ENCODE measurements at places on chromosomes 12 and 14.

DNA sequence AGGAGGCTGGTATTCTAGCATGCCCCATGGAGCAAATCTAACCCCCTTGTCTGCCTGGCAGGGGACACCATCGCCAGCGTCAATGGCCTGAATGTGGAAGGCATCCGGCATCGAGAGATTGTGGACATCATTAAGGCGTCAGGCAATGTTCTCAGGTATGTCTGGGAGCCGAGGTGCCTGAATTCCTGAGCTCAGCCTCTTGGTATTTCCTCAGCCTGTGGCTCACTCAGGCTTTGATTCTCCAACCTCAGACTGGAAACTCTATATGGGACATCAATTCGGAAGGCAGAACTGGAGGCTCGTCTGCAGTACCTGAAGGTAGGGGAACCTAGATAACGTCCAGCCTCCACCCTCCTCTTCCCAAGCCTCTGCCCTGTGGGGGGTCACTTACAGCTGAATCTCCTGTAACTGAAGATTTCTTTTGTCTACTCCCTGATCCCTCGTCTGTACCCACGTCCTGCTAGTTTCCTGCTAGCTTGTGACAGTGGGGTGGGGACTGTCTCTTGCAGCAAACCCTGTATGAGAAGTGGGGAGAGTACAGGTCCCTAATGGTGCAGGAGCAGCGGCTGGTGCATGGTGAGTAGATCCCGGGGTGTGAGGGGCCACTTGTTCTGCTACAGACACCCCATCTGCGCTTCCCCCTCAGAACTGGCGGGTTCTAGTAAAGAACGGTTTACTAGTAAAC, 7.0 kb downstream of the TAMALIN start:
- no peak for DNase-seq

DNA sequence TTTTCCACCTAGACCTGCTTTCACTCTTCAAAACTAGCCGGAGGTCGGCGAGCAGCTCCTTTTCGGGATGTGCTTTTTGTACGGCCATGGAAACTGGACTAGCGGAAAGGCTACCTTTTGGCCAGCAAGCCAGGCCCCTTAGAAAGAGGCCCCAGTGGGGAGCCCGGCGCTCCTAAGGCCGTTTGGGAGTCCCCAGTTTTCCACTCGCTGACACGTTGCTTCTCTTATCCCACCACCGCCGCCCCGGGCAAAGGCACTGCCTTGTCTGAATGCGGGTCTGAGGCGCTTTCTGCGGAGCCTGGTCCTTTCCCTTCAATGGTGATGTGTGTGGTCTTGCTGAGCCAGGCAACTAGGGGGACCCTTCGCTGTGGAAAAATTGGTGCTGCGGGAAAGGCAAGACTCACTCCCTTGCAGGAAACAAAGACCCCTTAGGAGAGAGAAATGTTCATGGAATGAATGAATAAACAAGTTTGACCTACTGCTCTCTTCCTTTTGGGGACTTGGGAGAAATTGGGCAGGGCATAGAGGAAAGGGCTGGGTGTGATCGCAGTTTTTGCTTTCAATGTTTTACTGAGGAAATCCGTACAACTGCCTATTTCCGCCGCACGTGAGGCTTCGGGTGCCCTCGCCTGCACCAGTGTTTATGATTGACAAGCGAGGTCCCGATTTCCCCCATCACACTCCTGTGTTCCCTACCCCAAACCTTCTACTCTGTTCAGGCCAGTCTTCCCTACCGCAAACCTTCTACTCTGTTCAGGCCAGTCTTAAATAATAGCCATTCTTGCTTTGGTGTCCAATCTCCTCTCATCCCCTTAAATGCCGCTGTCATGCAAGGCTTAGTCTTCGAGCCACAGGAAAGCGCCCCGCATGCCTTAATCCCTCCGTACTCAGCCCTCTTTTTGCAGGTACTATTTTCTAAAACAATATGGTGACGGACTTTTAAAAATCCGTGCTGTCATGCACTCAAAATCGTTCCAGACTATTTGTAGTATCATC, 1.0 kb upstream of the SLC38A2 start:
- DNase-seq, result no peak

GRCh38 chr12:92389466-92389865, 243.8 kb upstream of the BTG1 start:
- DNase-seq, result peak; percentile 64

DNA sequence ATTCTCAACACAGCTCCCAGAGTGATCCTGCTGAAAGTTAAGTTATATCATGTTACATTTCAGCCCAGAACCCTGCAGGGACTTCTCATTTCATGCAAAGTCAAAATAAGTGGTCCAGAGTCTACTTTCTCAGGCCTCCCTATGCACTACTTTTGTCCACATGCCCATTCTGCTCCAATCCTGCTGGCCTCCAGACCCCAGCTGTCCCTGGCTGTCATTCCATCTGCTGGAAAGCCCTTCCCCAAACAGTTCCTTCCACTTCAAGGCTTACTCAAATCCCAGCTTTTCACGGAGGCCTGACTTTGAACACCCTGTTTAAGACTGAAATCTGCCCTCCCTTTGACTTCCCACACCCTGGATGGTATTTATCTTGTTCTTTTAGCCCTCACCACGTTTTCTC, 109.8 kb upstream of the DNM1L start:
- DNase-seq, result no peak

DNA sequence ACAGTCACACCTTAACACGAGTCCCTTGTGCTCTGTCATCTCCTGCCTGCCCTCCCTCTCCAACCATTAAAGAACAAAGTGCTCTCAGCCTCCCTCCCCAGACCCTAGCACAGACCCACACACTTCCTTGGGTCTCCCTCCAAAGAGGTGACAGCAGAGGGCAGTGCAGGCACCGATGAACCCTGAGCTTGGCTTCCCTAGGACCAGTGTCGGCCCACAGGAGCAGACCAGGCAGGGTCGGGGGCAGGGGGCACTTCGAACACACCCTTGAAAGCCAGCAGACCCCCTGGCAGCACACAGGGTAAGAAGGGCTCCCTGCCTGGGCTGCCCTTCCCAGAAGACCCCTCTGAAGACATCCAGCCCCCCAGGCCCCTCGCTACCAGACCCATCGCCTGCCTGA, 7.0 kb downstream of the CDK2AP1 start:
- DNase-seq, result no peak

GRCh38 chr12:16473610-16474326, 126.3 kb downstream of the MGST1 start:
- no peak for DNase-seq

DNA sequence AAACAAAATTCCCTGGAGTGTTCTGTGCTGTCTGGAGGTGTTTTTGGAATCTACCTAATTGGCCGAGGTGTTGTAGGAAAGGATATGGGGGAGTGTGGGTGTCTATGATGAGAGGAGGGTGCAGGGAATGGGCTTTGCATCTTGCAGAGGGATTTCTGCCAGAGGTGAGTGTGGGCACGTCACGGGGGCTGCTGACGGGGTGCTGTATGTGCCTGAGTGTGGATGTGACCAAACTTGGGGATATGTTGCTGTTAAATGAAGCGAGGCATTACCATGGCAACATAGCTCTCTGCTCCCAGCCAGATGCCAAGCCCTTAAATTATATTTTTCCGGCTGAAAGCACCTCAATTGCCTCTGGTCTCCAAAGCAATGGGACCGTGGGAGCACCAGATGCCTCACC, 44.3 kb upstream of the SPTLC2 start:
- DNase-seq, result no peak

DNA sequence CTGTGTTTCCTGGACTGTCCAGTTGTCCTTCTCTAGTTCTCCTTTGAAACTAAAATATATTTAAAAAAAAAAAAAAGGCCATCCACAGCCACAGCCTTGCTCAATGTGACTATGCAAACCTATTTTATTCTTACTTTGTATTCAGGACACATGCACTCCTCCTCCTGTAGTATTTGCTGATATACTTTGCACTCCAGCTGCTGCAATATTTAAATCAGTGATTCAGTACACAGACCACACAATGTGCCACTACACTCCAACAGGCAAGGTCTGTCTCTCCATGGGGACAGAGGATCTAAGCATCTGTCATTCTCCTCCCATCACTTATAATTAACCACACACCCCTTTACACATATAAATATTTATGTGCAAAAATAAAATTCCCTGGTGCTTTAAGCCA, 40.2 kb upstream of the CCDC196 start:
- no peak for DNase-seq

DNA sequence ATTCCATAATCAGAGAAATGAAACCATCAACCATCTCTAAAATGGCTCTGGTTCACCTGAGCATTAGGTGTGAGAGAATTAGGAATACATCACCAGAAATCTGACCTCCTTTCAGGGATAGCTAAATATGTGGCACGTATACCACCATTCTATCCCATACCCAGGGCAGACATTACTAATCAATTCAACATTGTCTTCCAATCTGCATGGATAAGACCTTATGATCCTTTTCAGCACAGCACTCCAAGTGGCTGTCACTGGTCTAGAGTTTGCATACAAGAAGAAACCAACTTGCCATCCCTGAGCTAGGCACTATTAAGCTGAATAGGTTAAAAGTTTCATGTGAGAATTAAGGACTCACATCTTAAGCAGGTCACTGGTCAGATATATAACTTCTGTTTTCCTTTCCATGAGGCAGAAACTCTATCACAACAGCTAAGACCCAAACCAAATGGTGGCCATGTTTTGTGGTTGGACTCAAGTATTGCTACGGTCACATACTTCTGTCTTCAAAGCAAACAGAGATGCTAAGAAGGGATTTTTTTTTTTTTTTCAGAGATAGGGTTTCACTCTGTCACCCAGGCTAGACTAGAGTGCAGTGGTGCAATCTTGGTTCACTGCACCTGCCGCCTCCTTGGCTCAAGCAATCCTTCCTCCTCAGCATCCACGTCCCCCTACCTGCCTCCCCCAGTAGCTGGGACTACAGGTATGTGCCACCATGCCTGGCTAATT, 249.0 kb downstream of the DPF3 start:
- peak; percentile 39 for DNase-seq

- no peak for DNase-seq
Observed at GRCh38 chr12:92414170-92415070, 268.8 kb upstream of the BTG1 start.

- DNase-seq, result no peak
Observed at GRCh38 chr14:79555429-79555828, 655.9 kb downstream of the DIO2 start.

- DNase-seq, result no peak
Observed at GRCh38 chr12:47397664-47398281, 308.1 kb downstream of the RPAP3 start.

DNA sequence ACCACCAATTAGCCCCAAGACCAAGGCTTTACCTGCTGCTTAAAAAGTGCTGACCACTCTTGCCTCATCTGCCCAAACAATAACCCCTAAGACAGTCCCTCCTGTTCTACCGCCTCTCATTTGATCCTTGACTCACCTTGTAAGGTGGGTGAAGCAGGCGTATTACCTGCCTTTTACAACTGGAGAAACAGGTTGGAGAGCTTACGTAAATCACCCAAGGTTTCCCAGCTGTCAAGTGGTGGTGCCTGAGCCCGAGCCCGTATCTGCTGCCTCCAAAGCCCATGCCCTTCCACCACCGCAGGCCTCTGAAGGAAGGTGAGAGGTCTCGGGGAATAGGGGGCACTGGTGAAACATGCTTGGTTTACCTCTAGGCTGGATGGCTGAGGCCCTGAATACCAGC, 36.6 kb downstream of the MAX start:
- no peak for DNase-seq

DNA sequence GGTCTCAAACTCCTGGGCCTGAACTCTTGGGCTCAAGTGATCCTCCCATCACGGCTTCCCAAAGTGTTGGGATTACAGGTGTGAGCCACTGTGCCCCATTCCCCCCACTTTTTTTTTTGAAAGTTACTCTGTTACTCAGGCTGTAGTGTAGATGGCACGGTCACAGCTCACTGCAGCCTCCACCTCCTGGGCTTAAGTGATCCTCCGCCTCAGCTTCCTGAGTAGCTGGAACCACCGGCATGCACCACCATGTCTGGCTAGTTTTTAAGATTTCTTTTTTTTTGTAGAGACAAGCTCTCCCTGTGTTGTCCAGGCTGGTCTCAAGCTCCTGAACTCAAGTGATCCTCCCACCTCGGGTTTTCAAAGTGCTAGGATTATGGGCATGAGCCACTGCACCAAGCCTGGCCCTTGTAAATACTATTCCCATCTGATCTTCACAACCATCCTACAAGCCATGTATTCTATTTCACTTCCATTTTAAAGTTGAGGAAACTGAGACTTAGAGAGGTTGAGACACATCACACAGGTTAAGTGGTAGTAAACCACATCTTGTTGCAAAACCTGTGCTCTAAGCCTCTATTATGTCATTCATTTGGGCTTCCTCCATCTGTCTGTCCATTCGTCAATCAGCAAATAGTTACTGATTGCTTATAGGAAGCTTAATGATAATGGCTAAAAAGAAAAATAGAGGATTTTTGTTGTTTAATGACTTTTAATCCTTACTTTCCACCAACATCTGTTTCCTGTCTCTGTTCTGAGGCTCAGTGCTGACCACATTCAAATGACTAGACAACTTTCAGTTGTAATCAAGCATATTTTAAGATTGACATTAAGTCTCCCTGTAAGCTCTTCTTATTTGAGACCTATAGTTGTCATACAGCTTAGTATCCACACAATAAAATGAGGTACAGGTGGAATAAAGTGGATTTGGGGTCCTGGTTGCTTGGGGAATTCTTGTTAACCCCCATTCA, 9.2 kb downstream of the ASCL4 start:
- DNase-seq, result no peak

DNA sequence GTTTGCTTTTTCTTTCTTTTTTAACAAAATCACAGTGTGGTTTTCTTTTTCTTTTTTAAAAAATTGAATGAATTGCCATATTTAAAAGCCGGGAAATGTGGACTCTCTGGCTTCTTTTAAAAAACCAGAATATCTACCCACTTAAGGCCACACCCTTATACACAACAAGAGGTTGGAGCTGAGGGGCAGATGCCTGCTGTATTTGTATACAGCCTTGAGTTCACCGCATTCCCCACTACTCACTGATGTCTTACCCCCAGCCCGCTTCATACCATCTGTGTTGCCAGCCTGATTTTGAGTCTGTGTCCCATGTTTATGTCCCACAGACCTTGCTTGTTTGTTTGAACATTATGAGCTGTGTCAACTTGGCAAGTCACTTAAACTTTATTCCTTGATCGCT, 14.3 kb downstream of the JDP2 start:
- DNase-seq, result no peak

DNA sequence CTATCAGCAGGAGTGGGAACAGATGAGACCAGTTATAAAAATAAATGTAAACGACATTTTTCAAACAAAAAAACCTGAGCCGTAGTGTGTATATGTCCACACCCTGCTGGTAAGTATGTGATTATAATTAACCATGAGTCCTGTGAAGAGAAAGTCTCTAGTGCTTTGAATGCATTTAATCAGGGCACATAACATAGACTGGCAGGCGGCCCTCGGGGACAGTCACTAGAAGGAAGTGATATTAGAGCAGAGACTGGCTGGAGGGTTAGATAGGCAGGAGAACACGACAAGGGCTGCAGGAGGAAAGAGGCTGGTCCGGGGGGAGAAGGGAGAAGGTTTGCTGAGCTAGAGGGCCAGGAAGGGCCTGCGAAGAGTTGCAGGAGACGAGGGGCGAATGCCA, 23.8 kb upstream of the ELK3 start:
- no peak for DNase-seq

- no peak for DNase-seq
Observed at GRCh38 chr12:119448611-119449131, 114.1 kb downstream of the CCDC60 start.

GRCh38 chr14:59918824-59919569, 947 bp upstream of the LRRC9 start:
- no peak for DNase-seq

- DNase-seq, result no peak
Observed at GRCh38 chr14:93744876-93745275, 43.4 kb downstream of the PRIMA1 start.
